ENCODE measurements at places on chromosomes 11 and 22. TPM values are rescaled to one million over a fixed set of nuclear protein-coding genes. Genes with fewer than 3 reads are reported as not detected.

DNA sequence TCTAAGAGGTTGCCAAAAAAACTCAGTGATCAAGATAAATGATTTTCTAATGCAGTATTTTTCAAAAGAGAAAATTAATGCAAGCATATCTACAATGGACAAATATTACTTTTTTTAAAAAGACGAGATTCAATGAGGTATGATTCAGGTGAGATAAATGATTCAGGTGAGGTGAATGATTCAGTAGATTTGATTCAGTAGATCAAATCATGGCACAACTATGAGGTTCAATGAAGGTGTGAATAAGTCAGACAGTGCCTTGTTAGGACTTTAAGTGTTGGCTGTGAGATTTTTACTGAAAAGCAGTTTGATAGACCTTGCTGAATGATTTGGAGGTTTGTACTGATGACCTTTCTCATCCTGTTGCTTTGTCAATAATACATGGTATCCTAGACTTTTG is 742.2 kb downstream of the NELL1 start:
- DNase-seq, result no peak

- peak; percentile 78 for DNase-seq
Measured at GRCh38 chr11:75142714-75143419, 8.0 kb upstream of the SLCO2B1 start.

DNA sequence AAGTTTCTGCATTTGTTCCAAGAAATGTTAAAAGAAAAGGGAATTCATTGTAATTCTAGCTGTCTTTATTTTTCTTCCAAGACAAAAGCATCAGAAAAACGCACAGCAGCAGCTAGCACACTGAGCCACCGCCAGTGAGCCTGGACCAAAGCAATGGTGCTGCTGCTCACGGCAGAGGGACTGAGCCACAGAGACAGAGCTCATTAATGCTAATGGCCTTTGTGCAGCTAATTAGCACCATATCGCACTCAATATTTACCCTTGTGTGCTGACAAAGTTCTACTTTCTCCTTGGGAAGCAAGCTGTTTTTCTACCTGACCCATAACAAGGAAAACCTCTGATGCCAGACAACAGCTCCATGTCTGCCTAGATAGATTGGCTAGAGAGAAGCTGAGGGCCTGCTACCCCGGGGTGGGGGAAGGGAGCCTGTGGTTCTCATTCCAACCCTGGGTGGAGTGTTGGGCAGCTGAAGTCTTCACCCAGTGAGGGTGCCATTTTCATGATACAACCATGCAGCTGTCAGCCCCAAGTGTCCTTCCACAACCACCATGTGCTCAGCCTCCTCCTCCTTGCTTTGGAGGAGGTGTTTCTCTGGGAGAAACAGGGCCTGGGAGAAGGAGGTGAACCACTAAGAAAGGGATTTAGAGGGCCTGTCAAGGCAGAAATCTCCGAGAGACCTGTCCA is 131.1 kb upstream of the NCAM1 start:
- DNase-seq, result no peak

DNA sequence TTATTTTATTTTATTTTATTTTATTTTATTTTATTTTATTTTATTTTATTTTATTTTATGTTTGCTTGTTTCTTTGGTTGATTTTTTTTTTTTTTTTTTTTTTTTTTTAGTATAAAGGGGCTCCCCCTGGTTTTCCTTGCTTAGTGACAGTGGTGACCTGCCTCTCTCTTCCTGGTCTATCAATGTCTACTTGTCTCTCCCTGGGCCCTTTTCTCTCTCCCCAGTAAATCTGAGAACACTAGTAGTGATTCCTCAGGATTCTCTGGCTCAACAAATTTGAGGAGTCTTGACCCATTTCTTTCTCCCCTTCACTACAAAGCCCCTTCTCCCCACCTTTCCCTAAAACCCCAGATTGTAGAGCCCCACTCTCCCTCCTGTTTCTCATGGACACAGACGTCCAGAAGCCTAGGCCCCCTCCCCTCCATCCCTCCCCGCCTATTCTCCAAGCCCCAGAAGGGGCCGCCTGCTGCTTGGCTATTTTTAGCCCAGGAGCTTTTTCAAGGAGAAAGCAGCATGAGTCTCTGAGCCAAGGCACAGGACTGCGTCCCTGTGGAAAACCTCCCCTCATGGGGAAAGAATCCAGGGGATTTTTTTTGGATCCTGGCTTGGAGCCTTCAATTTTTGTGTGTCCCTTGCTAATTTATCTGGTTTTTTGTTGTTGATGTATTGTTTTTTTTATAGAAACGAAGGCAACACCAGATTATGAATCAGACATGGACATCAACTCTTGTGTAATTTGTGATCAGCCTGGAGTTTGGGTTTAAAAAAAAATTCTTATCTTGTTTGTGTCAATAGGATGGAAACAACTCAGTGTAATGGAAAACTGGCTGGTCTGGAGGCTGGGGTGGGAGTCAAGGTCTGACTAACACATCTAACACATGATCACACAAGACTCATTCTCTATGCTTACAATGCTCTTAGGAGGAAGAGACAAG is 17.5 kb upstream of the ACCSL start:
- peak; percentile 44 for DNase-seq

The F2 gene
- total RNA-seq, result not detected

The NCR3LG1 gene
- total RNA-seq, result 1.8 TPM

DNA sequence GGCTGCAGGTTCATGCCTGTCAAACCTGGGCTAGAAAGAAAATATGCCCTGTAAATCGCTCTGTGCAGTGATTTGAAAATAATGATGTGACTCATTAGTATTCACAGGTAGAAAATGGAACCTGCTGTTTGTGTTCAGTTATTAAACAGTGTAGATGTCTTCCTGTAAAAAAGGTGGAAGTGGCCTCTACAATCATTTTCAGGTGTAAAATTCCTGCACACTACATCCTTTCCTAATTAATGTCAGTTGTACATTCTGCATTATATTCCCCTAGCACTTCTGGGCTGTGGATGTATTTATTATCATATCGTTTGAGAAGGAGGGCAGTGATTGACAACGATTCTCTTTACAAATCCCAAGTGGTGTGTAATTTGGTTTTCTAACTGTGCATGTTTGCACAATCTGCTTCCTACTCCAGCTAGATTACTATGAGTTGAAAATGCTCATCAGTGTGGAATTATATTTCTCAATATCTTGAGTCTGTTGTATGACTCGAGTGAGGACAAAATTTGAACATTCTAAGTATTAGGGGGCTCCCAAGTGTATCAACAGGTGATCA is 454.0 kb upstream of the DDI1 start:
- no peak for DNase-seq

- no peak for DNase-seq
Measured at GRCh38 chr22:40265783-40266182, 80.5 kb upstream of the ADSL start.

- DNase-seq, result no peak
Measured at GRCh38 chr11:107482234-107482633, 24.6 kb upstream of the CWF19L2 start.

The FREY1 gene
- not detected for total RNA-seq

- no peak for DNase-seq
Measured at GRCh38 chr22:43830931-43831560, 18.9 kb upstream of the EFCAB6 start.

DNA sequence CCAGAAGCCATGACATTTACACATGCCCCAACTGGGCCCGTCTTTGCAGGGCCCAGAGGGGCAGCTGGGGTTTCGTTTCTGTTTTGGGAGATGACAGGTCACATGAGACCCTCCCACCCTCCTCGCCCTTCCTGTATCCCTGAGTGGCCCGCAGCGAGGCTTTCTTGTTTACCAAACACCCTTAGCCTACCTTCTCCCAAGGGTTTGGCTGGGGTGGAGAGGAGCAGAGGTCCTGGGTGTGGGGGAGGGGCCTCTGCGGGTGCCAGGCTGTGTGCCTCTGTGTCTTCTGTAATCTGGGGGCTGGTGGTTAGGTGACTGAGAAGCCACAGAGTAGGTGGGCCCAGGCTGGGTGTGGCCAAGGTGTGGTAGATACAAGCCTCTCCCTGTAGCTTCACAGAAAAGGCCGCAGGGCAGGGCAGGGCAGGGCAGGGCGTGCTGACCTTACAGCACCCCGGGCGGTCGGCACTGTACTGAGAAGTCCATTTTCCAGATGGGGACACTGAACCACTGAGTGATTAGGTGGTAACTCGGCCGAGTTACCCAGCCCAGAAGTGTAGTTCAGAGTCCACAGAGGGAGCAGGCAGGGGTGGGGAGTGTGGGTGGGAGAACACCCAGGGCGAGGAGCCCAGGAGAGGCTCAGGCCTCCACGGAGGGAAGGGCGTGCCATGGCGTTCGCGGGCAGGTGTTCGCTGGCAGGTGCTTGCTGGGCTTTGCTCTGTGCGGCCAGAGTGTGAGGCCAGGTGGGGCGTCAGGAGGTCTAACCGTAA is 8.7 kb downstream of the PRR5 start:
- no peak for DNase-seq

DNA sequence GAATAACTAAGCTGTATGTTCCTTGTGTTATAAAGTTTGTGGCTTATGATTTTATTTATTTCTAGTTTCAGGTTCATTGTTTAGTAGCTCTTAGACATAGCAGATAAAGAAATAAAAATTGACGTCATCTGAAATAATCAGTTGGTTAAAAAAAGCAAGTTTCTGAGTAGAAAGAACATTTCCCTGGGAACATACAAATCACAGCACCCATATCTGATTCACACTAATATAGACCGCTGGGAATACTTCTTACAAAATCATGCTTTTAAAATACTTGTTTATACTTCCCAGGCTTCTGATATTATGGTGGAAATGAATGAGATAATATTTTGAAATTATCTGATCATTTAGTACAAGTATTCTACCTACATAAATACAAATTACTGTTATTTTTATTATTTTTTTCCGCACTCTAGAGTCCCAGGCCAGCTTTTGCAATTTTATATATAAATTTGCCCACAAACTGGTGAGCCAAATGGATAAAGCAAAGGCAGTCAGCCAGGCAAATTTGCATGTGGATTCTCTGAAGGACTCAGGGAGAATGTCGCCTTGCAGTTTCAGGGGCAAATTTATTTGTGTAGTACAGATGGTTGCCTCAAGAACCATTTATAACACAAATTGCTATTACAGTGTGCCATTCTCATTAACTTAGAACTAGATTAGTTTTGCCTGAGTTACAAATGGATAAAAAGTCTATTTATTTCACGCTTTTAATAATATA is 62.9 kb upstream of the SC5D start:
- DNase-seq, result no peak

GRCh38 chr11:23284631-23285030 is 424.4 kb upstream of the CCDC179 start:
- peak; percentile 82 for DNase-seq

The KDM4D gene
- total RNA-seq, result 0.59 TPM

GRCh38 chr22:36467946-36468345 is 13.5 kb downstream of the TXN2 start:
- no peak for DNase-seq

- DNase-seq, result no peak
Measured at GRCh38 chr22:38834215-38834953, 9.4 kb downstream of the NPTXR start.

DNA sequence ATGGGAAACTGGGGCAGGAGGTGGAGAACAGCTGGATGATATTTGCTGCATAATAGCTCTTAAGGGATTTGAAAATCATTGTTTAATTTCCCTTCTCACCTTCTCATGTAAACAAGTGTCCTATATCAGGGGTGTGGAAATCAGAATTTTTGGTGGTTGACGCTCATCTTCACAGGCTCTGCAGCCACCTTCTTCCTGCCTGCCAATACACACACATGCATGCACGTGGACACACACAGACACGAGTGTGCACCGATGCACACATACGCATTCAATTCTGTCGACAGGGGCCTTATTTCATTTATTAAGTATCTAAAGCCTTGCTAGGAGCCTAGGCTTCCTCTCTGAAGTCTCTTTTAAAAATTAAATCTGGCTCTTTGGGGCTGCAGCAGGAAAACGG is 349.4 kb upstream of the NCAM1 start:
- DNase-seq, result no peak

- DNase-seq, result peak; percentile 87
Measured at GRCh38 chr11:102760344-102761035, 19.9 kb downstream of the MMP10 start.

DNA sequence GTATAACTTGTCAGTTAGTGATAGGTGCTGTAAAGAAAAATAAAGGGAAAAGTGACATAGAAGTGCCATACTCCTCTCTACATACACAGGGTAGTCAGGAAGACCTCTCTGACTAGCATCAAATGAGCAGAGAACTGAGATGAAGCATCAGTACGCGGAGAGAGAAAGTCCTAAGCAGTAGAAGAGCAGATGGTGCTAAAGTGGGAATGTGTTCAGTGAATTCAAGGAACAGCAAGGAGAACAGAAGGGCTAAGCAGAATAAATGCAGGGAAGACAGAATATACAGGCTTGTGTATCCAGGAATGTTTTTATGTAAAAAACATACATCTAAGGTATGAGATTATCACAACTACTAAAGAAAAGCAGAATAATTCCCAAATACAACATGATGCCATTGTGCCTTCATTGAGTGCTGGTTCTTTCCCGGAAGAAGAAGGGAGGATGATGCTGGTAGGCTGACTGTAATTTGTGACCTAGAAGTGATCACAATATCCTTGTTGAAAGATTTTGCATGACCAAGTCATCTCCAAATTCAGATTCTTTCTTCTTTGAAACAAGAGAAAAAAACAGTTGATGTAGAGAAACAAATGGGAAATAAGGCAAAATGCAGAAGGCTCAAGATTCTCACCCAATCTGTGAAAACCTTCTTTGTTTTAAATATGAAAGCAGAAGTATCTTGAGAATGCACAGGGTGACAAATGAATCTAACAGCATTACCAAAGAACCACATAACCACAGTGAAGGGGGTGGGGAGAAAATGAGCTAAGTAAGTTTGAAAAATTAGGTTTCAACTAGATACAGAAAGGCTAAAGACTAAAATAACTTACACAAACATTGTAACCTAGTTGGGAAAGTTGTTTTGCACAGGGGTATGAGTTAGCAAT is 20.5 kb downstream of the MRE11 start:
- DNase-seq, result no peak

The CRACR2B gene
- 5.6 TPM for total RNA-seq

GRCh38 chr11:105719073-105719822 is 109.4 kb downstream of the GRIA4 start:
- no peak for DNase-seq

- no peak for DNase-seq
Measured at GRCh38 chr11:86449993-86450629, 75.4 kb downstream of the CCDC81 start.

- no peak for DNase-seq
Measured at GRCh38 chr11:97615546-97615945, 1225.7 kb downstream of the JRKL start.

- no peak for DNase-seq
Measured at GRCh38 chr11:133388975-133389568, 143.2 kb downstream of the OPCML start.

The TSPAN18 gene
- 17.0 TPM for total RNA-seq

- no peak for DNase-seq
Measured at GRCh38 chr11:67665541-67666302, 8.7 kb downstream of the ALDH3B2 start.

- DNase-seq, result no peak
Measured at GRCh38 chr11:34238966-34239365, 118.8 kb downstream of the ABTB2 start.

DNA sequence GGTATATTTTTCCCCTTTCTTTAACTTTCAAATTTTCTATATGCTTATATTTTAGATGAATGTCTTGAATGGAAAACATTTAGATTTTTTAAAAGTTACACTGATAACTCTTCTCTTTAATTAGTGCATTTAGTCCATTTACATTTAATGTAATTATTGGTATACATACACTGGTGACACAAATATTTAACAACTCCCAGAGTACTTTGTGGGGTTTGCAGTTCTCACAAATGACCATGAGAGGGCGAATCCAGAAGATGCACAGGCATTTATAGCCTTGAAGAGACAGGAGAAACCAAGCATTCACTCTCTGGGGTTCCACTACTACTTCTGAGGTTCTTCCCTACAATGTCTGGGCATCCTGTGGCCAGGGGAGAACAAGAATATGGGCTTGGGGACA is 125.1 kb downstream of the TIMP3 start:
- no peak for DNase-seq

GRCh38 chr11:12591706-12592105 is 82.5 kb upstream of the TEAD1 start:
- no peak for DNase-seq

The KRTAP5-1 gene
- total RNA-seq, result 0.30 TPM

All from skin of body (tissue), 3 donors.